Central memory CD4-positive, alpha-beta T cell (primary cell): ENCODE measurements at places on chromosomes 5 and 9.
A peak's percentile ranks its signal among the peaks of the same experiment; 100 is the strongest.

- DNase-seq: no peak
These were observed 459.9 kb upstream of the NMUR2 start for GRCh38 chr5:152864991-152865390.

- DNase-seq: no peak
These were observed 33.3 kb downstream of the PARP8 start for GRCh38 chr5:50699737-50700136.

GRCh38 chr5:167155387-167156005 lies 1135.9 kb upstream of the WWC1 start:
- DNase-seq: no peak

- no peak for DNase-seq
These were observed 1154.7 kb downstream of the DTWD2 start for GRCh38 chr5:117833691-117834090.

DNA sequence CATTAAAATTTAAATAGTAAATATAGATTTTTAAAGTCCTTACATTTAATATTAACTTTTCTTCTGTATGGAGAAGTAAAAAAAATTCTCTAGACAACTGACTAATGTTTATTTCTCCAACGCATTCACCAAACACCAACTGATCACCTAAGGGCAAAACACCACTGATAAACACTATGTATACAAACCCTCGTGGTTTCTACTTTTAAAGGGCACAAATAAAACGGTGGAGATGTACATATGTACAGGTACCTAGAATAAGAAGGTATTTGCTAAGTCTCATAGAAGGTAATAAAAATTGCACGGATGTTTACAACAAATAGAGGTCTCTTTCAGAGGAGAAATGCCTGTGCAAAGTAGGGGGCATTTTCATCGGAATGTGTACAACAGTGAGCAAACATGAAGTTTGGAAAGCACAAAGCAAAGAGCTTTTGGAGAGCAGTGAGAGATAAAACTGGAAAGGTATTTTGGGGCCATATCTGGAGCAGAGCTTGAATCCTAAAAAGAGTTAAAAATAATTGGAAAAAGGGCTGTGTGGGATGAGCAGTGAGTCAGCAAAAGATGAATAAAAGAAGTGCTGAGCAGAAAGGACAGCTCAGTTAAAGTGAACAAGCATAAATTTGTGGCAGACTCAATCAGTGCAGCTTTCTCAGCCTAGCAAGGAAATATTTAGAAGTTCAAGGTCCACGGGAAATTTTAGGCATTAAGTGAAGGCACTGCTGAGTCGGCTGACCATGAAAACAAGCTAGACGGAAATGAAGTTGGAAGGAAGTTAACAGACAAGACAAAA lies 160.0 kb downstream of the TMEM161B start:
- DNase-seq: no peak

- DNase-seq: no peak
These were observed 35.5 kb upstream of the ELL2 start for GRCh38 chr5:95996904-95997723.

DNA sequence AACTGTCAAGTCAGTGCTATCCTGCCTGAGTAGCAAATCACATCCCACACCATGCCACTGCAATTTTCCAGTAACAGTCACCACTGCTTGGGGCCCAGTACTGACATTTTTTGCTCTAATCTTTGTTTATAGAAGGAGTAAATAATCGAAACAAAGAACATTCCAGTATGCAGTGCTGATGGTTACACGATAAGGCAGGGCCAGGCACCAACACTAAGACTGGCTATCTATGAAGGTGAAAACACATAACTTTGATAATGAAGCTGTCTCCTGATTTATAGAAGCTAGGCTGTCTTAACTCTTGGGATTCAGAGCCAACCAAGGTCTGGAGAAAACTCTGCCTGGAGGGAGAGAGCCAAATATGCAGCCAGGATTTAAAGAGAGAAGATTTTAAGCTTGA lies 365.3 kb downstream of the BNC2 start:
- DNase-seq: no peak

DNA sequence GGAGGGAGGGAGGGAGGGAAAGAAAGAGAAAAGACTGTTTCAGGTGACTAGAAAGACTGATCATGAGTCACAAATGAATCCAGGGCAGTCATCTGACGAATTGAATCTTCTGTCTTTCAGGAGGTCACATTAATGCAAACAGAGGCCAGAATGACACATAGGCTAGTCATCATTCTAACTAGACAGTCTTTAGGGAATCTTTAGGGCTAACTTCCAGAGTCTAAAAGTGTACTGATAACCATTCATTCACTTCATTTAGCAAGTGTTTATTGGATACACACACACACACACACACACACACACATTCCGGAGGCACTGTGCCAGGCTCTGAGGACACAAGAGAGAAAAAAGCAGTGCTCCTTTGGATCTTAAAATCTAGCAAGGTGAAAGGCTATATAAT lies 156.7 kb downstream of the EBF1 start:
- no peak for DNase-seq

DNA sequence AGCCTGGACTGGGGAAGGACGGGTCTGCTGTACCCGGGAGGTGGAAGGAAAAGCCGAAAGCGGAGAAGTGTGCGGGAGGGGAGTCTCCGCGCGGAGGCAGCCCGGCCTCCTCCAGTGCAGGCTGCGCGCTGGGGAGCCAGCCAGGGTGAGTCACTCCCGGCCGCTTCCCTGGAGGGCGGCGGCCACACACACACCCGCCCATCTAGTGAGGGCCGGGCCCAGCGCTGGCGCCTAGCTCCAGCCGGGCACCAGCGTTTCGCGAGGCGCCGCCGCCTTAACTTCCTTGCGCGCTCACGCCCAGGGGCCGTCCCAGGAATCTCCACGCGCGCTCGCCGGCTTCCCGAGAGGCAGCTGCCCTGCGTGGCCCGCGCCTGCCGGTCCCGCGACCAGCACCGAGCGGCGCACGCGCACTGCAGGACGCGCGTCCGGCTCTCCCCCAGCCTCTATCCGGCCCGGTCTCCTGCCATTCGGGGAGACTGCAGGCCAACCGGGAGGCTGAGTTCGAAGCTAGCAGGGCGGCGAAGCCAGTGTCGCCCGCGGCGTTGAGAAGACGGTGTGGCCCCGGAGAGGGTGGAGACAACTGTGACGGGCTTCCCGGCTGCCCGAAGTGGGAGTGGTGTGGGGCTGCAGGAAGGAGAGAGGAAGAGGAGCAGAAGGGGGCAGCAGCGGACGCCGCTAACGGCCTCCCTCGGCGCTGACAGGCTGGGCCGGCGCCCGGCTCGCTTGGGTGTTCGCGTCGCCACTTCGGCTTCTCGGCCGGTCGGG lies at the start of gene JAK2:
JAK2 (plus strand) TSS at position 652 of the 765 bp plus-strand sequence. CDS start 36,716 bp downstream, outside the sequence.
- peak; percentile 81 for DNase-seq

GRCh38 chr5:56666901-56667300 lies 148.4 kb upstream of the MAP3K1 start:
- no peak for DNase-seq

DNA sequence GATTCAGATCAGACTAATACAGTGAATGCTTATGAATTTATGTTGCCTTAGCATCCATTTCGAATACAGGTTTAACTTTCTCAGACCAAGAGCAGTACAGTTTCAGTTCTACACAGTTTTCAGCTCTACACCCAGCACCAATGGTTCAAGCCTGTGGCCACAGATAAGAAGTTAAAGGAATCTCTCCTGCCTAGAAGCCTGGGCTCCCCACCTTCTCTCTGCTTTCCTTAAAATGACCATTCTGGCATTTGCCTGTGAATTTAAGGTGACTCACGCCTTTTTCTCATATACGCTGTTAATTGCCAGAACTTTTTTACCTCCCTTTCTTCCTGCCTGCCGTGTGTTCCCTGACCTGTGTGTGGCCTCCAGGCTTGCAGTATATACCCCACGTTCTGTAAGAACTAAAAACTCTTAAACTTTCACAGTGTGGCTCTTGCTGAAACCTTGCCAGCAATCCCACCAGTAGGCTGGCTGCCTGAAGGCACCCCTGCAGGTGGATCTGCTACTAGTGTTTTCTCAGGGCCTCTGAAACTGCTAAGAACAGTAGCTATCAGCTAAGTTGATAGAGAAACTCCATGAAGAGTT lies 692.8 kb upstream of the CDH18 start:
- no peak for DNase-seq

DNA sequence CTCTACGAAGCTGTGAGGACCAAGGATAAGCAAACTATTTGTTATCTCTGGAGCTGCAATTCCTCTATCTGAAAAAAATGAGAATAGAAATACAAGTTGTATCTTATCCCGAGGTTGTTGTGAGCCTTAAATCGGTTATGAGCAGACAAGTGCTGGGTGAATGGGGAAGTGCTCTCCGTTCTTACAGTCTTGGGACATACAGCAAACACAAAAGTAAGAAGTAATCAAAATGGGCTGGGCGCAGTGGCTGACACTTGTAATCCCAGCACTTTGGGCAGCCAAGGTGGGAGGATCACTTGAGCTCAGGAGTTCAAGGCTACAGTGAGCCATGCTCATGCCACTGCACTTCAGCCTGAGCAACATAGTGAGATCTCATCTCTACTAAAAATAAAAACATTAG lies 31.7 kb downstream of the ITK start:
- no peak for DNase-seq

DNA sequence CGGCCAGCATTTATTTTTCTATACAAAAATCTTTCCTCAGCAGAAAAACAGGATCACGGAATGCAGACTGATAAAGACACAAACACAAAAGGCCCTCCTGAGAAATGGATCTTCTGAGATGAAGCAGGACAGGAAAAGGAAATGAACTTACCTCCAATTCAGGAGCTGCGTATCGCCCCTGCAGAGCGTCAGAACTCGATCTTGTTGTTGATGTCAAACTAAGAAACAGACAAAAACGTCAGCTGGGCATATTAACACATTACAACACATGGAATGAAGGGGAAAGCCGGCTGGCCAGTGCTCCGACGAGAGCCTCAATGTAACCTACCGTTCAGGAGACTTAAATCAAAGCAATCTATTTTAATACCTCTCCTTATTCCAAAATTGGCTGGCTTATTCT lies 105.1 kb downstream of the SERINC5 start:
- DNase-seq: peak; percentile 36

- DNase-seq: no peak
These were observed 46.1 kb downstream of the NMUR2 start for GRCh38 chr5:152358861-152359568.
